Cardiac atrium fibroblast (primary cell): ENCODE measurements at places on chromosomes 1 and 21. TPM values are rescaled to one million over a fixed set of nuclear protein-coding genes. Genes with fewer than 3 reads are reported as not detected.

Gene PLA2G2F
- total RNA-seq = not detected in 2 replicates

Gene RAD54L
- 4.9 and 5.7 TPM in 2 replicates for total RNA-seq

Gene PLPP3
- total RNA-seq = 167 and 196 TPM in 2 replicates

Gene DNALI1
- total RNA-seq = 3.1 and 4.0 TPM in 2 replicates

Gene TIE1
- 3.8 and 11.7 TPM in 2 replicates for total RNA-seq

Gene S100B
- total RNA-seq = not detected in 2 replicates

Gene RHD
- not detected in 2 replicates for total RNA-seq

Gene IGFN1
- 0.18 TPM in 1 of 2 replicates, not detected in the other for total RNA-seq

Gene PRR9
- total RNA-seq = not detected in 2 replicates
